ENCODE measurements at places on chromosomes 2 and 18.

- no peak for DNase-seq
Measured at GRCh38 chr2:224813578-224813977, 97.4 kb upstream of the CCDC195 start.

GRCh38 chr2:138432971-138433370 is 68.6 kb upstream of the SPOPL start:
- DNase-seq = no peak

- no peak for DNase-seq
Measured at GRCh38 chr2:225534697-225535096, 135.2 kb downstream of the NYAP2 start.

DNA sequence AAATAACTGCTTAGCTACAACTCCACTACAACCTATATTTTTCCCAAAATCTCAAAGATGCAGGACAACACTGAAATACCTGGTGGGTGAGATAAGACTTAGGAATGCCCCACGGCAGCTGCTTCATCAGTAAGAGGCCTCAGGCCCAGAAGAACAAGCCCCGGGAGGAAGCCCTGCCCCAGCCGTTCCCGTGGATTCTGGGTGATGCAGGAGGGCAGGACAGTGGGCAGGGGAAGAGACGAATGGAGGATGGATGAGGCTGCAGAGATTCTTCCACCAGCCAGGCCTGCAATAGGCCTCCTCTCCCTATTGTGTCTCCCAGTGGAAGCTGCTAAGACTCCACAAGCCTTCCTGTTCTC is 197.9 kb upstream of the HDAC4 start:
- DNase-seq = no peak

DNA sequence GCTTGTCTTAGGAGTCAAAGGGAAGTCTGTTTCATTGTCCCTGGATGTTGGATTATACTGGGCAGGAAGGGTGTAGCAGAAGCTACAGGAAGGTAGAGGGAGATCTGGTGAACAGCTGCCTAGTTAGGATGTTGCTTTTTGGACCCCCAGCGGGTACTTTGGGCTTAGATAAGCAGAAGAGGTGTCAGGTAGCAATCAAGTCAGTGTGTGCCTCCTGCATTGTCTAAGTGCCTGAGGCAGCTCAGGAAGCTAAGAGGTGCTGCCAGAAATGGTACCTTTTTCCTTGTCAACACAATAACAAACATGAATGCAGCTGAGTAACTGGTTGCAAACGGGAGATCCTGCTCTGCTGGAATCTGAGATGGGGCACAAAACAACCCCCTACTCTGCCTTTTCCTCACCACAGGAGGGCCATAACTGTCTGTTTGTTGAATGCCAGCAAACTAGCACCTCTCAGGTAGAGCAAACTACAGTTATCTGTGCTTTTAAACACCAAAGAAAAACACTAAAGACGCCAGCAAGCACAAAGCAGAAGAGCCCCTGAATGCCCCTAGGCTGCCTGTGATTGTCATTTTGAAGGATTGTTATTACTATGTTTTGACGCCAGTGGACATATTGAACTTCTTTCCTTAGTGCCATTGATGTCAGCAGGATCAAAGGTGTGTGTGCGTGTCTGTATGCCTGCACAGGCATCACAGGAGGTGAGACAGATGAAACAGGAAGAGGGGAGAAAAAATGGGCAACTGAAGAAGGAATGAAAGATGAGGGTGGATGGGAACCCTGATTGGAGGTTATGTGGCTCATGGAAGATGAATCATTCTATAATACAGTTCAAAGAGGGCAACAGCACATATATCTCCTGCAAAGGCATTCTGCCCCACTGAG is 151.4 kb downstream of the ETAA1 start:
- DNase-seq = peak; percentile 4

DNA sequence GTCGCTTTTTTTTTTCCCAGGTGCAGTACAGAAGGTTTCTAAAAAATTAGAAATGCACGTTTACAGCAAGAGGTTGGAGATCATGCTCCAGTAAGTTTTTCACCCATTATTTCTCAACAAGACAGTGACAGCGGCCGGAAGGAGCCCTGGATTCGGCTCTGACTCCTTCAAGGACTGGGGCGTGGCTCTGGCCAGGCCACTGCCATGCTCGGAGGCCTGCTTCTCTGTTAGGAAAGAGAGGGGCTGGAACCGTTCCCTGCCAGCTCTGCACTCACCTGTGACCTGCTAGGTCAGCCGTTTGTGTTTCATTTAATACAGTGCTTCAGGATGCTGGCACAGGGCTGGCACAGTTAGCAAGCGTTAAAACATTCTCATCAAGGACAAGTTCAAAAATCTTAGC is 6.7 kb upstream of the IAH1 start:
- DNase-seq = no peak

- DNase-seq = no peak
Measured at GRCh38 chr18:28127228-28127627, 49.7 kb downstream of the CDH2 start.

DNA sequence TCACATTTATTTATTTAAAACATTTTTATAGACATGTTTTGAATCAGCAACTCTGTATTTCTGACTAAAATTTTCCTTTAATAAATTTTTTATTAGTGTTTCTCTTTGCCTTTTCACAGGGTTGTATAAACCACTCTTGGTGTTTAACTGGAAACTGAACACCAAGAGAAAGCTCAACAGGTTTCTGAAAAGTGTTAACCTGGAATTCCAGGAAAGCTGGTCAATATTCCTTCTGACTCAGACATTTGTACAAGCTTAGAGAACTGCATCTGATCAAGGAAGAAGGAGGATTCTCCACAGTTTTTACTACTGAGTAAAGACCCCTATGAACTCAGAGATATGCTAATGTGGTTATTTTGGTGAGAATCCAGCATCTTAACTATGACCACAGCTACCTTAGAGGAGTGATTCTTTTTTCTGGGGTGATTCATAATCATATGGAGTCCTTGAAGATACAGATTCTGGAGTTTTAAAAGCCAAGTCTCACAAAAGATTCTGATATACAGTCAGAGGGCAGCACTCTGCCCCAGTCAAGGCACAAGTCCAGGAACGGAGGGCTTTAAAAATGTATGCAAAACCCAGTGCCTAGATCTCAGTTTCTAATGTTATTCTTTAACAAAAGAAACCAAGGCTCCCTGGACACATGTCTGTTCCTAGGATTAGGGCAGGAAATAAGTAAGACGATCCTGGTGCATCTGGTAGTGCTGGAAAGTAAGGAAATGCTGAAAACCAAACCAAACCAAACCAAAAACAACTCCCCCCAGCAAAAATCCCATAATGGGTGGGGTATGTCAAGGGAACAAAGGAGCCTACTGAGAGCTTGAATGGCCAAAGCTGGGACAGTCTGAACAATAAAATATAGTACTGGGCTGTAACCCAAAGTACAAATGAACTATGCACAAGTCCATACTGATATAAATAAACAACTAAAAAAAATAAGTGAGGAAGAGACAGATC is 85.1 kb upstream of the FZD5 start:
- DNase-seq = no peak

DNA sequence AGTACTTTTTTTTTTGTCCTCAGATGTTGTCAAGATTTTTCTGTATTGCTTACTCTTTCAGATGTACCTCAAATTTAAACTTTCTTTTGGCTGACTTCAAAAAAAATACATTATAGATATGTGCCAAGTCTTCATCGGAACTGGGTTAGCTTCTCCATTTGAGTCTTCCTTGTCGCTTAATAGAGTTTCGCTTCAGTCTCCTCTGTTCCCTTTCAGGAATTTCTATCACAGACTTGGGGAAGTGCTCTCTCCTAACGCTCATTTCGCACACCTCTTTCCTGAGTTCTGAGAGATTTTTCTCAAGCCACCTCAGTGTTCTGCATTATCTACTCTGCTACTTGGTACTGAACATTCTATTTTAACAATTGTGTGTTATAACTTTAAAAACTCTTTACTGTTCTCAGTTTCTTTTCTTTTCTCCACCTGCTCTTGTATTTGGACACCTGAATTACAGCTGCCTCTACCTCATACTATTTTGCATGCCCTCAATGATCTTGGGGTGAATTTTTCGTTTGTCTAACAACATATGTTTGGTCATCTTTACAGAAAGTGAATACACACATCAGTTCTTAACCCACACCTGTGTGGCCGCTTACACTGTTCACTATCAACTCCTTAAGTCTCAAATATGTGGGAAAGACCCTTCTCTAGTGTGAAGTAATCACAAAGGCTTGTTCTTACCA is 16.5 kb downstream of the PTPN2 start:
- DNase-seq = no peak

DNA sequence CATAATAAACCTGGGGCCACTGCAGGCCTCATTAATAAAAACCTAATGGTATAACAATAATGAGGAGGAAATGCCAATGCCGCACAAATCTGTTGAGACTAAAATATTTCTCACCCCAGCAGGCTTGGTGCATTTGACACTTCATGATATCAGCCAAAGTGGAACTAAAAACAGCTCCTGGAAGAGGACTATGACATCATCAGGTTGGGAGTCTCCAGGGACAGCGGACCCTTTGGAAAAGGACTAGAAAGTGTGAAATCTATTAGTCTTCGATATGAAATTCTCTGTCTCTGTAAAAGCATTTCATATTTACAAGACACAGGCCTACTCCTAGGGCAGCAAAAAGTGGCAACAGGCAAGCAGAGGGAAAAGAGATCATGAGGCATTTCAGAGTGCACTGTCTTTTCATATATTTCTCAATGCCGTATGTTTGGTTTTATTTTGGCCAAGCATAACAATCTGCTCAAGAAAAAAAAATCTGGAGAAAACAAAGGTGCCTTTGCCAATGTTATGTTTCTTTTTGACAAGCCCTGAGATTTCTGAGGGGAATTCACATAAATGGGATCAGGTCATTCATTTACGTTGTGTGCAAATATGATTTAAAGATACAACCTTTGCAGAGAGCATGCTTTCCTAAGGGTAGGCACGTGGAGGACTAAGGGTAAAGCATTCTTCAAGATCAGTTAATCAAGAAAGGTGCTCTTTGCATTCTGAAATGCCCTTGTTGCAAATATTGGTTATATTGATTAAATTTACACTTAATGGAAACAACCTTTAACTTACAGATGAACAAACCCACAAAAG is 580.9 kb upstream of the TMEFF2 start:
- DNase-seq = no peak

DNA sequence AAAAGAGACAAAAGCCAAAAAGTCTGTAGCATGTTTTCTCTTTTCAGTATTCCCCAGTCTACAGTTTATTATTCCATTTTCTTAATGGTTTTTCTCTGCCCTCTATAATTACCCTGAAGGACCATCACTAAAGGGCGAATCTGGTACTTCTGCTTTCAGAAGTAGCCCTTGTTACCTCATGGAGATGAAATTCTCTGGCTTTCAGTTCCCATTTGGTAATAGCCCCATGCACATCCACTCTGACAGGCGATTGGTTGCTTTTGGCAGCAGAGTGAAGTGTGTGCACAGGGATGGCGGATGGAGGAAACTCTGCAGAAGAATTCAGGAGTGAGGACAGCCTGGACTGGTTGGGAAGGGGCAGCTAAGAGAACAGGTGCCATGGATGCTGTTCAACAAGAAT is 66.3 kb upstream of the NABP1 start:
- DNase-seq = no peak

GRCh38 chr2:8019934-8020333 is 661.9 kb upstream of the ID2 start:
- DNase-seq = no peak

DNA sequence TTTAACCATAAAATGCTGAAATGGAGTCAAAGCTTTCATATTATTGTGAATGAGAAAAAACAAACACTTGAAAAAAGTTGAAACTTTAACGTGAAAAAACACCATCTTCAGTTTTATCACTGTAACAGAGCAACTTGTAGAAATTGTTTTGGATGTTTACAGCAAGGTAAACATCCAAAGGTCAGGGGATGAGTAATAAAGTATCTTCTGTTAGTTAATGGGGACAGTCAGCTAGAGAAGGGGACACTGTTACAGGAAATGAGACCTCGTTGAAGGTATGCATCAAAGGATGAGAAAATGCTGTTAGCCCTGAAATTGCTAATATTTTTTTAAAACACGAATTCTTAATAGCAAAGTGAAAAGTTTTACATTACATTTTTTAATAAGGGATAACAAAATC is 2.9 kb downstream of the RHBDD1 start:
- DNase-seq = no peak

GRCh38 chr18:63773551-63773950 is 1.7 kb upstream of the SERPINB7 start:
- no peak for DNase-seq

GRCh38 chr2:170922634-170923494 is 6.2 kb upstream of the GORASP2 start:
- no peak for DNase-seq

DNA sequence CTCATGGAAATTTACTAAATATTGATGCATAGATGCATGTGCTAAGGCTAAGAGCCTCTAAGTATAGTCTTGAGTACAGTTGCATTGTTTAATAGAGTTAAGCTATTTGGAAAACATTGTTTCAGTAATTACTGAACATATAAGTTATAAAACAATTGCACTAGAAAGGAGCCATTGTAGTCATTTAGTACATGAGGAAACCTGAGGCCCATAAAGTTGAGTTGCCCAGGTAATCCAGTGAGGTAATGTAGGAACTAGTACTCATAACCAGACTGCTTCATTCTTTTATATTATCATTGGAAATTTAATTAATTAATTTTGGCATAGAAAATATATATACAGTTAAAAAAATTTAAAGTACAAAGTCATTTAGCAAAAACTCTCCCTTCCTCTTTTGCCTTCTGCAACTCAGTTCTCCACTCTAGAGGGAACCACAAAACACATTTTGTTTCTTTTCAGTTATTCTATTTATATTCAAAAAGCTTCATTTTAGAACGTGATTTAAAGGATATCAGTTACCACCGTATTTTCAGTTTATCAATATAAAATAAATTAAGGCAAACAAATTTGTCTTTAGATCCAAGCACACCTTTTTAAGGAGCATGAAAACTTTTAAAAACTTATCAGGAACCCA is 27.8 kb upstream of the TBR1 start:
- DNase-seq = no peak

- DNase-seq = no peak
Measured at GRCh38 chr2:241390301-241391206, 34.5 kb downstream of the FARP2 start.

DNA sequence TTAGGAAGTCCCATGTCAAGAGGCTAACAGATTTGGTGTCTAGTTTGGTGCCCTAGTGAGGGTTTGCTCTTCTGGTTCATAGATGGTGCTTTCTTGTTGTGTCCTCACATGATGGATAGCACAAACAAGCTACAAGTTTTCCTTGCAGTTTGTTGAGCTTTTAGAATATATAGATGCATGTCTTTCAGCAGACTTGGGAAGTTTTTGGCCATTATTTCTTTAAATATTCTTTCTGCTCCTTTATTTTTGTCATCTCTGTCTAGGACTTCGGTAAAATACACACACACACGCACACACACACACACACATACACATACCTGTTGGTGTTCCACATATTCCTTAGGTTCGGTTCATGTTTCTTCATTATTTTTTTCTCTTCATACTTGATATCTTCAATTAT is 81.5 kb upstream of the TEX51 start:
- DNase-seq = no peak

DNA sequence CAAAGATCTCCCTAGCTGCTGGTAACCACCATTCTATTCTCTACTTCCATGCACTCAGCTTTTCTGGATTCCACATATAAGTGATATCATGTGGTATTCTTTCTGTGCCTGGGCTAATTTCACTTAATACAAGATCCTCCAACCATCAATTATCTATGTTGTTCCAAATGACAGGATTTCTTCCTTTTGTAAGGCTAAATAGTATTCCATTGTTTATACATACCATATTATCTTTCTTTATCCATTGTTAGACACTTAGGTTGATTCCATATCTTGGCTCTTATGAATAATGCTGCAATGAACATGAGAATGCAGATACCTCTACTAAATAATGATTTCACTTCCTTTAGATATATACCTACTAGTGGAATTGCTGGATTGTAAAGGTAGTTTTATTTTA is 66.2 kb downstream of the ROCK2 start:
- no peak for DNase-seq

- DNase-seq = no peak
Measured at GRCh38 chr2:19319064-19319463, 39.4 kb downstream of the OSR1 start.
